ENCODE measurements at places on chromosomes 12 and 14.
A peak's percentile ranks its signal among the peaks of the same experiment; 100 is the strongest.

DNA sequence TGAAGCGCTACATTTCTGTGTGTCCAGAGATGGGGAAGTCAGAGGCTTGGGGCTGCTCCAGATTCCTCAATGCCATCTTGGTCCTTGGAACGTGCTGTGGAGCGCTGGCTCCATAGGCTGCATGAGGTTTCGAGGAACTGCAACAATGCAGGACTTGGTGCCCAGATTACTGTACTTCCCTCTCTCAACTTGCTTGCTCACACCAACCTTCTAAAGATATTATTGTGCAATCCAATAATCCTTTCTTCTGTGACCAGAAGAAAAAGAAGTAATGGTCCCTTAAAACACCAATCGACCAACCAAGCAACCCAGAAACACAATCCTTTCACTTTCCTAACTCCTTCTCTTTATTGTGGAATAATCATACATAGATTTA lies 3.7 kb downstream of the PRICKLE1 start:
- peak; percentile 70 for DNase-seq

- DNase-seq: no peak
Observed at GRCh38 chr12:71945121-71945520, 6.5 kb downstream of the TPH2 start.

DNA sequence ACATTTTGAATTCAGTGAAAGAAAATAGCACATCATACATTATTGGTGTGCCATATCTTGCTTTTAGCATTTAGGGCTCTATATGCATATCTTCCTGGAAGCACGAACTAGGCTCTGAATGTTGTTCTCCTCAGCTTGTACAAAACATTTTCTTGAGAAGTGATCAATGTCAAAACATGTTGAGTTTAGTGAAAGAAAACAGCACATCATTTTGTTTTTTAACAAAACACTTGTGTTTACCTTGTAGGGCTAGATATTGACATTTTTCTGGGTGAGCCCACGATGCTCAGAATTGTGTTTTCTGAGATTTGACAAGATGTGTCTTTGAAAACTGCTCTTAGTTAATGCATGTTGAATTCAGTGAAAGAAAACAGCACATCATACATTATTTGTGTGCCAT lies 81.0 kb downstream of the ASCL4 start:
- no peak for DNase-seq

DNA sequence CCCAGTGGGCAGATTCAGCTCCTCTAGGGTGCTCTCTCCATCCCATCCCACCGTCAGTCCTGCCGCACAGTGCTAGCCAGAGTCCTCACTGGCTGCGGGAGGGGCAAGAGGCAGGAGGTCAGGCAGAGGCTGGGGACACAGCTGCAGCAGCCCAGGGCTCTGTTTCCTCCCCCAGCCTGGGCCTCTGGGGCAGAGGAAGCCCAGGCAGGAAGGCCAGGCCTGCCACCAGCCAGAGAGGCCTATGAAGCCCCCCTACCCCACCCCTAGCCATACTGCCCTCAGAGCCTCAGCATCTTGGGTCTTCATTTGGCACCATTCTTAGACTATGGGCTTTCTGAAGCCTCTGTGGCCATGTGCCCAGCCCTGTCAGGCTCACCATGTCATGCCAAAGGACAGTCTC lies 3.4 kb downstream of the ACVRL1 start:
- no peak for DNase-seq
